ENCODE measurements at places on chromosomes 5 and 9.

DNA sequence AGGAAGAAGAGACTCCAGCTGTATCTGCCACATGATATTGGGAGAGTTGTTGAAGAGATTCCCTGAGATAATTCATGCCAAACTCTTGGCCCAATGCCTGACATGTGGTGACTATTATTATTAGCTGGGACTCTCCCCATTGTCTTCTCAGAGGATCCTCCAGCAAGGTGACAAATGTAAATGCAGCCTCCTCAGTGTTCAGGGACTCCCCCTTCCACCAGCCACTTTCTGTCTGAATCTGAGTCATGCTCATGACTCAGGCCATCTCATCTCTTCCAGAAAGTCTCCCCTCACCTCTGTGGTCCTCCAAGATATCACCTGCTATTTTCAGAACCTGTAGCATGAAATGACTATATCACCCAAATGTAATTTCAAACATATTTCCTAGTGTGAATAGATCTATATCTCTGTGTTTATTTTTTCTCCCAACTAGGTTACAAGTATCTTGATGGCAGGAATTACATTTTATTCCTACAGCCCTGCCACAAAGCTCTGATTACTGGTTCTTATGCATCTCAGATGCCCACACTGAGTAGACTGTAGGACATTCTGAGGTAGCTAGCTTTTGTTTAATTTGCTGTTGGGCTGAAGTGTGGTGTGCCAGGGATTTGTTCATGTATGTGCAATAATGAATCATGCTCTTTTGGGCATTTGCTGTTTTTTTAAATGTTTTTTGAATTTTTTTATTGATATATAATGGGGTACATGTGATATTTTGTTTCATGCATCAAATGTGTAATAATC lies 126.6 kb upstream of the IL12B start:
- no peak for DNase-seq

GRCh38 chr9:98899408-98900056 lies 44.2 kb upstream of the COL15A1 start:
- no peak for DNase-seq

GRCh38 chr5:167030500-167031120 lies 1260.8 kb upstream of the WWC1 start:
- DNase-seq = no peak

GRCh38 chr9:124980431-124980830 lies 39.5 kb upstream of the GOLGA1 start:
- DNase-seq = no peak

- no peak for DNase-seq
Observed at GRCh38 chr9:95587021-95587964, 70.5 kb upstream of the PTCH1 start.

GRCh38 chr5:159969966-159970365 lies 39.0 kb upstream of the TTC1 start:
- DNase-seq = no peak

GRCh38 chr9:26066237-26066636 lies 388.0 kb upstream of the TUSC1 start:
- DNase-seq = no peak

GRCh38 chr5:119743927-119744326 lies 114.6 kb downstream of the FAM170A start:
- DNase-seq = no peak

GRCh38 chr5:64285188-64286130 lies 119.8 kb downstream of the RNF180 start:
- DNase-seq = no peak

GRCh38 chr5:171024084-171024483 lies 162.3 kb downstream of the RANBP17 start:
- DNase-seq = no peak

- peak; percentile 36 for DNase-seq
Observed at GRCh38 chr5:14143841-14144585, 871 bp downstream of the TRIO start.

DNA sequence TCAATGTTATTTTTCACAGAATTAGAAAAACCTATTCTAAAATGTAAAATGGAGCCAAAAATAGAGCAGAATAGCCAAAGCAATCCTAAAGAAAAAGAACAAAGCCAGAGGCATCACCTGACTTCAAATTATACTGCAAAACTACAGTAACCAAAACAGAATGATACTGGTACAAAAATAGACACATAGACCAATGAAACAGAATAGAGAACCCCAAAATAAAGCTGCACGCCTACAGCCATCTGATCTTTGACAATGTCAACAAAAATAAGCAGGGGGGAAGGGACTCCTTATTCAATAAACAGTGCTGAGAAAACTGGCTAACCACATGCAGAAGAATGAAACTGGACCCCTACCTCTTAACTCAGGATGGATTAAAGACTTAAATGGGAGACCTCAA lies 65.8 kb upstream of the PDE4D start:
- no peak for DNase-seq

GRCh38 chr5:28254846-28255245 lies 1216.5 kb upstream of the CDH9 start:
- no peak for DNase-seq

DNA sequence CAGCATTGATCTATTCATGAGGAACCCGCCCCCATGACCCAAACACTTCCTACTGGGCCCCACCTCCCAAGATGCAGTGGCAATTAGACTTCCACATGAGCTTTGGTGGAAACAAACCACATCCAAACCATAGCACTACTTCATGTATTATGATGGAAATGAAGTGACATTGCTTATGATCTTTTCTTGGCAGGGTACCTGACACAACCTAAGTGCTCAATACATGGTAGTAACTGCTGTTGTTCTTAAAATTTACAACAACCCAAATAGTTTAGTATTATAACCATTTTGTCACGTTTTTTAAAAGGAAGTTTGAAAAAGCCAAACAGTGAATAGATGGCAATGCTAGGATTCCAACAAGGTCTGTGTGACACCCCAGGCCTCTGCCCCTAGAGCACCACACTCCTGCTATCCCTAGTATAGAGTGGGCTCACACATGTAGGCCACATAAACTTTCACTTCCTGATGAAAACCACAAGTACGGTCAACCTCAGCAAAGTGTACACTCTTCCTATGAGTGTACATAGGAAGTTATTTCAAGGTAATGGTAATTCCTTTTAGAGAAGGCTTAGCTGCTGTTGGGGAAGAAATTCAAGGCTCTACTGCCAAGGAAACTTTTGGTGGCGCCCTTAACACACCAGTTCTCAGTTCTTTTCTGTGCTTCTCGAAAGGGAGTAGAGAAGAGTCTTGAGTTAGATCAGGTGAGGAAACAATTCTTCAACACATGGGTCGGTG lies 97.6 kb downstream of the ARSB start:
- no peak for DNase-seq

GRCh38 chr9:88388886-88389605 lies 802 bp downstream of the SPIN1 start:
- no peak for DNase-seq

DNA sequence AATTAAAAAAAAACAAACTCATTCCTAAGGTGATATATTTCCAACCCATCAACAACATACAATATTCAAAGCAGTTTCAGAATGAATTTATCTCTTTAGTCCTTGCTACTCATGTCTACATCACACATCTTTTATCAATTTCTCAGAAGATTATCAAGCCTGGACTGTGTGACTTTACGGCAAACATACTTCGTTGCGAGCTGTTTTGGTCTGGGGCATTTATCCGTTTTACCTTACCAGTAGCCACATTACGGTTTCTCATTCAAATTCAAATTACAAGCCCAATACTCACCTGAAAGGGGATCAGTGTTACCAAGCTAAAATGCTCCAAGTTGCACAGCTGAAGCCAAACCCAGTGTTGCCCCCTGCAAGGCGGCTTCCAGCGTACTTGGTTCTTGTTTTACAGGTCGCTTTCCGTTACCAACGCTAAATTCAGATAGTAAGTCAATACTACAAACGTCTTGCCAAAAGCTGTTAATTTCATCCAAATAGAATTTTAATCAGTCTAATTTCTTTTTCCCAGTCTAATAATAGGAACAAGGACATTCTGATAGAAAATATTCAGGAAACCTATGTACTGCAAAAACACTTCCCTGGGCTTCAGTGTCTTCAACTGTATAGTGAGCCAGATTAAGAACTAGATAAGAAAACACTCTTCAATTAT lies 1.8 kb downstream of the HNRNPH1 start:
- DNase-seq = no peak

GRCh38 chr5:105015098-105015497 lies 1452.5 kb upstream of the NUDT12 start:
- no peak for DNase-seq

DNA sequence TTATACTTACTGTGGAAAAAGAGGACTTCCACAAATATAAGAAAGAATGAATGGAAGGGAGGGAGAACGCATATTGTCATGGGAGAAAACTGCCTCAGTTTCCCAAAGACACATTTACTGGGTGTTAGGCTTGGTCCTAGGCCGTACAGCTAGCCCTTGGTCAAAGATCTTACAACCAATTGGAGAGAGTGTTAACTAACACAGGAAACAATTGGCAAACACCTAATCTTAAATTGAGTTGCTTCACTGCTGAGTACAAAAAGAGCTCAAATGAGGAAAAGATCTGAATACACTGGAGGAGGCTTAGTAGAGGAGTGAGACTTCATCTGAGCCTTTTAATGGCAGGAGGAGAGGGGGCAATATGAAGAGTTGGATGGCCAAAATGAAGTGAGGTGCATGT lies 161.7 kb downstream of the GLIS3 start:
- DNase-seq = no peak

Data from anterior cingulate cortex (tissue), 58 donors.